ENCODE measurements at places on chromosomes 6 and 20.

DNA sequence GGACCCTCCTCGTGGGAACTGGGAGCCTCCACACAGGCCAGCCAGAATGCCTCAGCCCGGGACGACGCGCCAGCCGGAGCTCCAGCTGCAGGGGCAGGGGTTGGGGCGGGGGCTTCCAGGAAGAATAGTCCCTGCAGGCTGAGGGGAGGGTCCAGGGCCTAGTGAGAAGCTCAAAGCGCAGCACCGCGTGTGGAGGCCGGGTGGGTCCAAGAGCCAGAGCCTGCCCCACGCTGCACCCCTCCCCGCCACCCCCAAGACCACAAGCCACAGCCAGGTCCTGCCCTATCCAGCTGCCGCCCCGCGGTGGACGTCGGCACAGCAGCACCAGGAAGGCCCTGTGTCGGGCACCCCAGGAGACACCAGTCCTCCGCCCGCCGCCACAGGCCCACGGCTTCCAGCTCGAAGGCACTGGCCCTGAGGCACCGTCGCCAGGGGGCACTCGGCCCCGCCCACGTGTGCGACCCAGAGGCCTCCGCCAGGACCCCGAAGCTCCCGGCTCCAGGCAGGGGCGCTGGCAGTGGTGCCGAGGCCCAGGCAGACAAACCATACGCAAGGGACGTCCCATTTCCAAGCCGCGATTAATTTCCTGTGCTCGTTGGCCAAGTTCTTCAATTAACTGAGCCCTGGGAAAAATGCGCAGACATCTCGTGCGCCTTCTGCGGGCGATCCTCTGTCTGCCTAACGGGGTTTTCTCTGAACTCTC lies 19.5 kb downstream of the KCNQ2 start:
- no peaks in the 10 kb centered on the region for H3K36me3 ChIP-seq
- peaks cover 36% of the 10 kb centered on the region for H3K4me1 ChIP-seq
- peaks cover 84% of the 10 kb centered on the region for H3K27me3 ChIP-seq
- H3K27ac ChIP-seq = no peak overlapping the region

GRCh38 chr6:3687847-3688246 lies 63.7 kb downstream of the PXDC1 start:
- H3K27me3 ChIP-seq = peaks cover 6% of the 10 kb centered on the region
- no peaks in the 10 kb centered on the region for H3K4me1 ChIP-seq
- DNase-seq = no peak
- H3K4me3 ChIP-seq = no peak overlapping the region
- no peak overlapping the region for H3K27ac ChIP-seq

DNA sequence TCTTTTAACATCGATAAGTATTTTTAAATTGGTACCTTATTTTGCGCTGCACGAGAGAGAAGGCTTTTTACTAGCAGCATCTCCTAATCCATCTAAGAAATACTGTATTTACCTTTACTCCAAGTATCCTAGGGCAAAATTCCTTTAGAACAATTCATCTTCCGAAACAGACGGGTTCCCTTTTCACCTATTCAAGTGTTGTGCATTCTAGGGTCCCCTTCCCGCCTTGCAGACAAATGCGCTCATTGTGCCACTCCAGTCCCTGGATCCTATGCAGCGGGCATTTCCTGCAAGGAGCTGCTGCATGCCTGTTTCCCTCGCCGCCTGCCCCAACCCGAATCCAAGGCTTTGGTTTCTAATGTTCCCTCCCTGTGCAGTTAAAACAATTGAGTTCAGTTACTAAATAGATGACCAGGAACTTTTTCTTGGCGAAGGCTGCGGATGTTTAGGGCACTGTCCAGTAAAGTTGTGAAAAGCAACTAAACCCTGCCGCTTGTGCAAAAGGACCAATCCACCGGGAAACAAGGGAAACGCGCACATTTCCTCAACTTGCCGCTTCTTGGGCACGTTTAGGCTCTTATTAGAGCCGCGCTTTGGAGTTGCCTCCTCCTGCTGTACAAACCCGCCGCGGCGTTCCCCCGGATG lies 556 bp upstream of the SCAF8 start:
- peak; percentile 85 for DNase-seq
- H3K27ac ChIP-seq = peak overlapping the region; percentile 99
- H3K27me3 ChIP-seq = no peaks in the 10 kb centered on the region
- peaks cover 34% of the 10 kb centered on the region for H3K4me1 ChIP-seq

GRCh38 chr20:10454151-10454750 lies 19.1 kb downstream of the SLX4IP start:
- H3K36me3 ChIP-seq = peaks cover 11% of the 10 kb centered on the region
- peaks cover 21% of the 10 kb centered on the region for H3K4me1 ChIP-seq
- peak overlapping the region; percentile 50 for H3K27ac ChIP-seq
- DNase-seq = no peak

DNA sequence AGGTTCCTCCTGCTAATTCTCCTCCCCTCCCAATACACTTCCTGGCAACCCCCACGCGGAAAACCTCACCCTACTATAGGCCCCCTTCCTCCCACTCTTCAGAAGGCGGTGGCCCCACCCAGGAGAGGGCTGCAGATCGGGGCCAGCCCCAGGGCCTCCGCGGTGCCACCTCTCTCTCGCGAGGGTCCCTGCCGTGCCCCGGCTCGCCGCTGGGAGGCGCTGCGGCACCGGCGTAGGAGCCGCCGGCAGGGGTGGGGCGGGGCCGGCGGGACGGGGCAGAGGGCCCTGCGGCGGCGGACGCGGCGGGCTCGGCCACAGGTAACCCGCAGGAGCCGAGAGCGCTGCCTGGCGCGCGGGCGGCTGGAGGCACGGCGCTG lies at the start of gene ANKRD6:
Gene ANKRD6, plus strand, starts transcription at position 278 of the 377 bp plus-strand sequence. CDS start 133,825 bp downstream, outside the sequence.
- H3K4me1 ChIP-seq = peaks cover 26% of the 10 kb centered on the region
- H3K36me3 ChIP-seq = no peaks in the 10 kb centered on the region
- H3K27ac ChIP-seq = peak within 1 kb of the TSS; percentile 41
- no peaks in the 10 kb centered on the region for H3K27me3 ChIP-seq
- H3K4me3 ChIP-seq = peak within 1 kb of the TSS; percentile 63

DNA sequence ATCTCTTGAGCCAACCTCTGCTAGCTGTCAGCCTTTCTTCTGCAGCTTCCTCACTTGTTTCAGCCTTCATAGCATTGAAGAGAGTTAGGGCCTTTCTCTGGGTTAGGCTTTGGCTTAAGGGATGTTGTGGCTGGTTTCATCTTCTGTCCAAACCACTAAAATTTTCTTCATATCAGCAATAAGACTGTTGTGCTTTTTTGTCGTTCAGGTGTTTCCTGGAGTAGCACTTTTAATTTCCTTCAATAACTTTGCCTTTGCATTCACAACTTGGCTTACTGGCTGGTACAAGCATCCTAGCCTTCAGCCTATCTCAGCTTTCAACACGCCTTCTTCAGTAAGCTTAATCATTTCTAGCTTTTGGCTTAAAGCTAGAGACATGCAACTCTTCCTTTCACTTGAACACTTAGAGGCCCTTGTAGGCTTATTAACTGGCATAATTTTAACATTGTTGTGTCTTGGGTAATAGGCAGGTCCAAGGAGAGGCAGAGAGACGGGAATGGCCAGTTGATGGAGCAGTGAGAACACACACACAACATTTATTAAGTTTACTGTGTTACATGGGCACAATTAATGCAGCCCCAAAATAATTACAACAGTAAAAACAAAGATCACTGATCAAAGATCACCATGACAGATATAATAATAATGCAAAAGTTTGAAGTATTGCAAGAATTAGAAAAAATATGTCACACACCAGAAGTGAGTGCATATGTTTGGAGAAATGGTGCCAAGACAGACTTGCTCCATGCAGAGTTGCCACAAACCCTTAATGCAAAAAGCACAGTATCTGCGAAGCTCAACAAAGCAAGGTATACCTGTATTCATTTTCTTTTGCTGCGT lies 98.6 kb downstream of the HIVEP1 start:
- H3K4me1 ChIP-seq = peaks cover 39% of the 10 kb centered on the region
- H3K4me3 ChIP-seq = no peak overlapping the region
- no peak overlapping the region for H3K27ac ChIP-seq
- peaks cover 40% of the 10 kb centered on the region for H3K36me3 ChIP-seq
- H3K27me3 ChIP-seq = no peaks in the 10 kb centered on the region

All from spleen (tissue), 13 donors.